ENCODE measurements at places on chromosomes 6 and 20.

GRCh38 chr6:67544851-67545452 is 1090.1 kb upstream of the ADGRB3 start:
- DNase-seq = no peak

DNA sequence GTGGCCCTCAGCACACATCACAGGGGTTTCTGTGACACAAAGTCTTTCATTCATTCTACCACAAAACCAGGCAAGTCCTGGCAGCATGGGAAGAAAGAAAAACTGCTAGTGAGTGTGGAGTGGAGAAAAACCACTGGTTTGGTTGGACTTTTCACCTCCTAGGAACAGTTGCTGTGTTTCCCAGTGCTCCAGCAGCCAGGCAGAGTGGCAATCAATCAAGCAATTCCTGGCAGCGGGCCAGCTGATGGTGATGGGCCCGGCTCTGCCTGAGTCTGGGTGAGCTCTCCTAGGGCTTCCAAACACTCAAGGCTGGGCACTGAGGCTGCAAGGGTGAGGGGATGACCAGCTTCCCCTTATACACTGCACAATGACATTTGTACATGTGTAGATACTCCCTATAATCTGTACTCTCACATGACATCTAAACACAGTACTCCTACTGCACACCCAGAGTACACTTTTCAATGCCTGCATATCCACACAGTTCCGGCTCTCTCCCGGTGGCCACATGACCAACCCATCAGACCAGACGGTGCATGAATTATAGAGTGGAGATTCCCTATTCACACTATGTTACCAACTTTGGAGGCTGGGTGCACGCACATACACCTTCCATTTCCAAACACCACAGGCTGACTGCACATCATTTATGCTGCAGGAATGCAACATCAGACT is 156.6 kb downstream of the UNC5CL start:
- DNase-seq = peak; percentile 12

DNA sequence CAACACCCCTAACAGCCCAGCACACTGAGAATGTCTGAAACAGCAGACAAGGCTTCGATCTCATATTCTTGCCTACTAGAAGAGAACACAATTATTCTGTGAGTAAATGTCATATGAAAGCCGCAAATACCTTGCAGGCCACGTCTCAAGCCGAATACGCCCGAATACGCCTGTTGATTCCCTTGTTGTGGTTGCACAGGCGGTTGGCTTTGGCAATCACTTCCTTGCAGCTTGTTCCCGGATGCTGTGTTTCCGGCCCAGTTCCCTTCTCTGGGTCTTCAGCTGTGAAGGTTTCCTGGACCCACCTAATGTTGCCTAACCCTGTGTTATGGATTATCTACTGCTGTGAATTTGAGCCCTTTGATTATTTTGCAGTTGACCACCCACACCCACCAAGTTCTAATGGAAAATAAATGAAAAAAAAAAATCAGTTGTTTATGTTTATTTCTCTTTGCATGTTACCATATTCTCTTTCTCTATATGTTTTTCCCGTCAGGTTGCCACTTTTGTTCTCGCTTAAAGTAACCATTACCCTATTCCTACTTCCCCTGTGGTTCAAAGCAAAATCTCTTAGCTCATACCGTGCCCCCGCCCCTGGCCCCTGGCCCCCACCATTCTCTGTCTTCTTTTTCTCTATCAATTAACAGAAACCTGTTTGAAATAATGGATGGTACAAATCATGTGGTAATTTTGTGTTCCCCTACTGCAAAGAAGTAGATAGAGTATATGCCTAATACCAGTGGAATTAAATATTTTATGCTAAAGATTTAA is 172.4 kb downstream of the ADGB start:
- DNase-seq = no peak

DNA sequence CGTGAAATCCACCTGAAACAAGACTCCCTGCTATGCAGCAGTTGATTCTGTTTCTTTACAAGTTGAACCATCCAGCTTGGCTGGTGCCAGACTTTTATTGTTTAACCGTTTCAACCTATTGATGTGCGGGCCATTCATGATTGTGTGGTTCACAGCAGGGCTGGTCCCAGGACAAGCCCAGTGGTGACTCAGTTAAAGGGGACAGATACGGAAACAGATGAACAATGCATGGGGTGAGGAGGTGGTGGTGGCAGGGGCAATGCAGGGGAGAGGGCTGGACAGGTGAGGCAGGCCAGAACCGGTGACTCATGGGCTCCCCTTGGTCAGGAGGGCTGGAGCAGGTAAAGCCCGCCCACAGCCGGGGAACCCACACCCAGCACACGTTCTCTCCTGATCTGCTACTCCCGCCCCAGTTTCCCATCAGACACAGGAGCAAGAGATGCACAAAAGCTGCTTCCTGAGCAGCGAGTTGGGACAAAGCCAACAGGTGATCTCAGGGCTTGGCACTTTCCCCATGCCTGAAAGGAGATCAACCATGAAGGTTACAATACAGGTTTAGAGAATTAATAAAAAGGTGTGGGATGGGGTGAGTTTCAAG is 232.2 kb downstream of the LY86 start:
- DNase-seq = peak; percentile 88

DNA sequence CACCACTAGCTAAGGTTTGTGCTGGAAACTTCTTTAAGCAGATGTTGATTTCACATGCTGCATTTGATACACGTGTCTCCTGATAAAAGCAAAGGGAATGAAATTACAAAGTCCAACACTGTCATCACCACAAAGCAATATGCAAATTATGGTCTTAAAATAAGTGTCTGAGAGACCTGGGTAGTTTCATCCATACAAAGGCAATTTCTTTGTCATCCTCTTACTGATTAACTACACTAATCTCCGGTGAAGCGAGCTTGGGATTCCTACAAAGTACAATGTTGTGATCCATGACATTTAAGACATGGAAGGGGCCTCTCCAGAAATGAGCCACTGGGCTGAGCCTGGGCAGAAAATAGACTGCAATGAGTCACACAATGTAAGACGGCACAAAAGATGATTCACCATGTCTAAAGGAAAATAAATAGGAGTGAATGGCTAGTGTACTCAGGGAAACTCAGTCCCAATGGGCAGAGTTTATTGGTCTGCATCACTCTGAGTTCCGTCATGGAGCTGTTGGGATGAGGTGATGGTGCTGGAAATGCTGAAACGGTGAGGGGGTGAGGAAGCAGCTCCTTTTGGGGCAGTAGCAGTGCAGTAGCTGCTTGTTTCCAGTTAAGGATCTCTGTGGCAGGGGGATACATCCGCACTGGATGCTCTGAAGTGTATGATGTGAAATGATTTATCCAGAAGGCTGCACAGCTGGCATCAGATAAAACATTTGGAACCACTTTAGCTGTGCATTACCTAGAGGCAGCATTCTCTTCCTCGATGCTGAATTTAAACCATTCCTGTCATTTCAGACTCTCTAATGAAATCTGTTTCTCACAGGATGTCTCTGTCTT is 103.3 kb downstream of the IBTK start:
- no peak for DNase-seq

DNA sequence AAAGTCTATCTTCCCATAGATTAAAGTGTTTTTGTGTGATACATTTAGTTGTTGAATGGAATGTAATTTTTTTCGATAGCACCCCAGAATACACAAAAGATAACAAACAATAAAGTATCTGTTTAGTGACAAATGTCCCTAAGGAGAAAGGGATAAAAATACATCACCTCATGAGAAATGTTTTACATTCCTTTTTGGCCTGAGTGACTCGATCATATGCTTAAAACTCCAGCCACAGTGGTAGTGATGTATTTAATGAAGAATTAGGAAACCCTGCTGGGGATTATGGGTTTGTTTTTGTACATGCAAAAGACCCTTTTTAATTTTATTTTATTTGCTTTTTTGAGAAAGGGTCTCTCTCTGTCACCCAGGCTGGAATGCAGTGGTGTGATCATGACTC is 4.3 kb upstream of the SGK1 start:
- DNase-seq = no peak

GRCh38 chr6:106886081-106886843 is 88.3 kb downstream of the CD24 start:
- DNase-seq = no peak

GRCh38 chr6:17865243-17865642 is 122.2 kb downstream of the KIF13A start:
- DNase-seq = peak; percentile 68

GRCh38 chr6:127768745-127769144 is 132.1 kb downstream of the THEMIS start:
- DNase-seq = no peak

DNA sequence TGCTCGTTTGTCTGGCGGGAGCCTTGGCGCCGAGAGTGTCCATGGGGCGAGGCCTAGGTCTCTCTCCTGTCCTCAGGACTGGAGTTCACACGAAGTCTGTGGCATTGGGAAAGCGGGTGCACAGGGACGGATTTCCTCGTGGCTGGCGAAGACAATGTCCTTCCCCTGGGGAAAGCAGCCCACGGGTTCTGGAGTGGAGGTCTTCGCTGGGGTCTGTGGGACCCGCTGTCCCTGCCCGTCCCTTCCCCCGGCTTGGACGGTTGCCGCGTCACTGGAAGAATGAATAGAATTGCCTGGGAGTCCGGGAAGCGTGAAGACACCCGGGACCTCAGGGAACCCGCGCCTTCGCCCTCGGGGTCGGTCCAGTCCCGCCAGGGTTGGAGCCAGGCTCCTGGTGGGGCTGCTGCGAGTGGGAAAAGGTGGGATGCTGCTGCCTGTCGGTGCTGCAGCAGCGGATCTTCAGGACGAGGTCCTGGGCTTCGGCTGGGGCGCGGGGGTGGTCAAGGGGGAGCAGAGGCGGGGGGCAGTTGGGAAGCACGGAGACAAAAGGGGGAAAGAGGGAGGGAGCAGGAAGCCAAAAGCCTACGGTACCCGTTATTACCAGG is 441.8 kb upstream of the DEFB115 start:
- DNase-seq = no peak

DNA sequence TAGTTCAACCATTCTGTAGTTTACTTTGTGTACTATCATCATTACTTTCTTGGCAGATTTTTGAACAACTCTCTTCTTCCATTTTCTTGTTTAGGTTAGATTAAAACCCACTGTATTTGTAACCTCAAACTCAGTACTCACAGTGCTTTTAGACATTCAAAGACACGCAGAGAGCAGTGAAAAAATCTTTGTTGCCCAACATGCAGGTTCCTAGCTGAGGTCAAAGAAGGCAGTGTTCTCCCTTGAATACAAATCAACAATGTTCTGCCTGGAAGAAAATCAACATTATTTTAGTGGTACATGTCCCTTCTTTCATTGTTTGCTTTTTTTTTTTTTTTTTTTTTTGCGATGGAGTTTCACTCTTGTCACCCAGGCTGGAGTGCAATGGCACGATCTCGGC is 11.2 kb downstream of the CYB5R4 start:
- no peak for DNase-seq

DNA sequence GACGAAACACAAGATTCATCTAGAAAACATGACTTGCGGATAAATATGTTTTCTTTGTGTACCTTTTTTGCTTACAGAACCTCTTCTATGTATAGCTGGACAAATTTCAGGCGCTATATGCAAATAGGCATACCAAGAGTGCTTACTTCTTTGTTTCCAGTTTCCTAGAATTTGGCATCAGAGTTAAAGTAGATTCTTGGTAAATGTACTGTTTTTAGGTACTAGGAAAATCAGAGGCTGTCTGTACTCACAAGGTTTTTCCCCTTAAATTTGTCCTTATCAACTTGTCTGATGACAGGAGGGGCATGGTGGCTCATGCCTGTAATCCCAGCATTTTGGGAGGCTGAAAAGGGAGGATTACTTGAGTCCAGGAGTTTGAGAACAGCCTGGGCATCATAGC is 124.9 kb upstream of the TMEM170B start:
- no peak for DNase-seq

DNA sequence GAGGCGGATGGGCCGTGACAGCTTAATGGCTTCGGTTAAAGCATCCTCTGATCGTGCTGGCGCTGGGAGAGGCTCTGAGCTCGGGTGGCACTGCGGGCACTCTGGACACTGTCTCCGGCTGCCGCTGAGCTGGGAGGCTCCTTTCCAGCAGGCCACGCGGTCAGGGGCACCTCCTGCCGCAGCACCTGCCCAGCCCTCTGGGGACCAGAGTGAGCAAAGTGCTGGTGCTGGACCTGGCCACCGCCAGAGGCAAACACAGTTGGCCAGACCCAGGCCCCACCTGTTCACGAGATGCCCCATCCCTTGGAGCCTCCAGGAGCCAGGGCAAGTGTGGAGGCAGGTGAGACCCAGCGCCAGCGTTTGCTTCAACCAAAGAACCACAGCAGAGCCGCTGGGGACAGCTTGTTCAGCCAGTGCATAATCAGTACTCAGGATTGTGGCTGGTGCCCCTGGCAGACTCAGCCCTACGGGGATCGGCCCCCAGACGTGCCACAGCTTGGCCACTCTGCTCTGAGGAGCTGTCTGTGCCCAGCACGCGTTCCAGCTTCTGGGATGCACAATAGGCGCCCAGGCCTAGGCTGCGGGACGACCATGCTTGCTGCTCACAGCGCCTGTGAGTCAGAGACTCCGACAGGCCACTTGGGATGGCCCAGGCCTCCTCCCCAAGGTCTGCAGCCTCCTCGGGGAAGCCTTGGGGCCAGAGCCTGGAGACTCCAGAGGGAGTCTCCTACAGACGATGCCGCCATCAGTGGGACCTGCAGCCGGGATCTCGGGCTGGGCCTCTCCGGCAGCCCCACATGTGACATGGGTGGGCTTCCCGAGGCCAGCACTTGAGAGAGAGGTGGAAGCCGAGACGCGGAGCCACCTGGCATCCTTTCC is 38.2 kb upstream of the SLCO4A1 start:
- DNase-seq = no peak

- no peak for DNase-seq
These were observed 168.4 kb downstream of the EDN1 start for GRCh38 chr6:12458558-12458957.

GRCh38 chr6:158011980-158012566 is 30.4 kb downstream of the SYNJ2 start:
- no peak for DNase-seq

GRCh38 chr6:15077006-15077405 is 168.9 kb upstream of the JARID2 start:
- DNase-seq = no peak

- no peak for DNase-seq
These were observed 778 bp downstream of the MCCD1 start for GRCh38 chr6:31529329-31530150.

GRCh38 chr20:4802527-4802926 is 80.8 kb downstream of the PRND start:
- no peak for DNase-seq

- DNase-seq = no peak
These were observed 460.3 kb downstream of the UTRN start for GRCh38 chr6:144745439-144745838.

DNA sequence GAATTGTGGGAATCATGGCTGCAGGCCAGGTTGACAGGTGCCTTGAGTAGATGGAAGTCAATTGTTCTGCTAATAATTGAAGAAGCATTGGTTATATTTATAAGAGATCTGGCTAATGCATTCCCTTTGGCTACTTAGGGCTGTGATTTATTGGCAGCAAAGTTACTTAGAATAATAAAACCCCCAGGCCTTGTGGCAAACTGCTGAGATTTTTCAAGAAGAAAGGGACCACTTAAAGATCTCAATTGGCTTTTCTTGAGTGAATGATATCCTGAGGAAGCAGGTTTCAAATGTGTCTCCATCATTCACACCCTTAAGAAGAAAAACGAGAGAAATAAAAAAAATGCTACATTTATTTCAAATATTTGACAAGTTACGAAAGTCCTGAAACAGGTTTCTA is 27.4 kb downstream of the DDO start:
- no peak for DNase-seq

- no peak for DNase-seq
These were observed 9.8 kb downstream of the SOX4 start for GRCh38 chr6:21603082-21603952.

Measured in left colon (tissue), 2 donors.